ENCODE measurements at places on chromosomes 5 and 9.

DNA sequence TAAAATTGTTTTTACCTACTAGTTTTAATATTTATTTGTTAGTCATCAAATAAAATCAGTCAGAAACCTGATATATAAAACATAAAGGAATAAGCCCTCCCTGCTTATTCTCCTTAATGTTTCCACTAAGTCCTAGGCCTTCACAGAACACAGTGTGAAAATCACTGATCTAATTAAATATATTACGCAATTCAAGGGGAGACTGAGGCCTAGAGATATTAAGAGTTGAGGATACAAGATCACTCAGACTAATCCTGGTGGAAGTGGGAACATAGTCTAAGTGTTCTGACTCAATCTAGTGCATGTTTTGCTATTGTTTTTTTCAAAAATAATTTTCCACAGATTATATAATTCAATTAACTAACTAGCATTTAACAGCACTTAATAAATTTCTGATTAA, 401.1 kb downstream of the SLCO4C1 start:
- no peak for DNase-seq

DNA sequence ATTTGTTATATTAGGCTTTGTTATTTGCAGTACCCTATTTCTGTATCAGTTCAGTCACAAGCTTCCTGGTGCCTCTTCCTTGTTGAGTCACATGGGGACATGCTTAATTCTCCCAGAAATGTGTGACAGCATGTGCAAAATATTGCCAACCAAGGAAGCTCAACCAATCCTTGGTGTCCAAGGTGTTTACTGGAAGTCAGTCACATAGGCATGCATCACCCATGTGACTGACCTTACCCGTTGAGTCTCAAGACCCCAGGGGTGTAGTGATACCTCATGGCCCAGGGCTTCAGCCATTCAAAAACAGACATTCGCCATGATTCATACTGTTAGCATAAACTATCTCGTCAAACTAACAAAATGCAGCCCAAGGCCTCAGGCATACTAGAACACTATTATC, 9.3 kb upstream of the ANKDD1B start:
- no peak for DNase-seq

DNA sequence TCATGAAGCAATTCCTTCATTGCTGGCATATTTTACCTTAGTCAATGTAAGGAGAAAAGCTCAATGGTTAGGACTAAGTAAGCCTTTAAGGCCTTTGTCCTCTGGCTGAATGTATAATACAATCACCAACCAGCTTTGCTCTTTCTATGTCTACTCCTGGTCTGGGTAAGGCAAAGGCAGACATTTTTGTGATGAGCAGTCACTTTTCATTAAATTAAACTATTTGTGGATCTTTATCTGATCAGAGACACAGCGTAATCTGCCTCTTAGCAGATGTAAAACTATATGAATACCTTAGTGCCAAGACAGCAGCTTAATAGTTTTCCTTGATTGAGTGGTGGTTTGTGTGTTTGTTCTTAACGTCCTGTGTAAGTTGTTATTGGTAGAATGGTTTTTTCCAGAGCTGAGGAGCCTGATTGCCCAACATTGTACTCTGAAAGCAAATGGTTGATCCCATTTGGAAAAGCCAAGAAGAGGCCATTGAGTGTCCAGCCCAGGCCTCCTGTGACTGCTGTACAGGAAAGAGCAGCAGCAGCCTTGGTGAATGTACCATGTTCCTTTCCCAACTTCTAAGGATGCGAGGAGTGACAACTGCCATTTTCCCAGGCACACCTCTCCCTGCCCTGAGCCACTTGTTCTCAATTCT, 16.5 kb upstream of the CXXC5 start:
- no peak for DNase-seq

GRCh38 chr5:167578977-167579692, 712.3 kb upstream of the WWC1 start:
- no peak for DNase-seq

DNA sequence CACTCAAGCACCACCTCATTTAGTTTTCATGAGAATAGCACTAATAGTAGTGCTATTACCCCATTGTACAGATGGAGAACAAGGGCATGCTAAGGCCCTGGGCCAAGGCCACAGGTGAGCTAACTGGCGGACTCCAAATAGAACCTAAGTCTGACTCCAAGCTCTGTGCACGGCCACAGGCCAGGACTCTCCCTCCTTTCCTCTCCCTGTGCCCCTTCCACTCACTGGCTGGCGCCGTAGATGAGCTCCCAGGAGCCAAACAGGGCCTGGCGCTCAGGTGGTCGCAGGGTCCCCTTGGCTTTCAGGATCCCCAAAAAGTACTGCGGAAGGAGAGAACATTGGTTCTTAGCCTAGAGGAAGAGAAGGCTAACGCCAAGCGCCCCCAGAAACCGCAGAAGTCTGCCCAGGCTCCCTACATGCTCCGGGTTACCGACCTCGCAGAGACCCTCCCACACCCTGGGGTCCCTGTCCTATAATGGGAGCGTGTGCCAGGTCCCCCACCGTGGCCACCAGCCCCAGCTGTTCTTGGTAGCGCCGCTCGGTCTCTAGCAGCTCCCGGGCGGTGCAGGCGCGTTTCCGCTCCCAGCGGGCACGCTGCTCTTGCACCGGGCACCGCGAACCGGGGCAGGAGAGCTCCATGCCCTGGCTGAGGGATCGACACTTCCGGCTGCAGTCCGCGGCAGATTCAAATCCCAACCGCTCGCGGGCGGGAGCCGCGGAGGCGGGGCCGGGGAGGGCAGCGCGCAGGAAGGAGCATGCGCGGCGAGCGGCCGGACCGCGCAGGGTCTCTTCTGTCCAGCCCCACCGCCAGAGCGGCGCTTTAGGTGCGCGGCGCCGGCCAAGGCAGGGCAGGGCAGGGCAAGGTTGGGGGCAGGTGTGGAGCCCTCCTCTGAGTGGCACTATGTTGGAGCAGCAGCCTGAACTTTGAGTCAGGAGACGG, at the start of gene ARHGEF39:
TSS of gene ARHGEF39 (minus strand) at position 665 of the 940 bp plus-strand sequence. CDS start at position 639, 26 bp downstream.
- DNase-seq = no peak

DNA sequence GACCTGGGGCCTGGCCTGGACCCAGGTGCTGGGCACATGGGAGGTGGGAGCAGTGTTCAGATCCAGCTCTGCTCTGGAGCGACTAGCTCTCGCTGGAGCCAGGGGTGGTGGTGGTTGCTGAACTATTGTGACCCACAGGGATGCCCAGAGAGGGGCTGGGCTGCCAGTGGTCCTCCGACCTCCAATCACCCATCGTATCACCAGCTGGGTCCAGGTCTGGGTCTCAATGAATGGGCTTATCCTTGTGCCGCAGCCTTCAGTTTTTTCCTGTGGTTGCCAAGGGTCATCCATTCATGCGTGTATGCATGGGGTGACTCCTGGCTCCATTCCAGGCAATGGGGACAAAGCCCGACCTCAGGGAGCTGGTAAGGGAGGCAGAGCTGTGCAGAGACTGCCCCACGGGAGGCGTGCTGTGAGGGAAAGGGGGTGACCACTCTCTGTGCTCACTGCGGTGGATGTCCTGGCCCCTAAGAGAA, 68.6 kb upstream of the RNF130 start:
- DNase-seq = no peak

DNA sequence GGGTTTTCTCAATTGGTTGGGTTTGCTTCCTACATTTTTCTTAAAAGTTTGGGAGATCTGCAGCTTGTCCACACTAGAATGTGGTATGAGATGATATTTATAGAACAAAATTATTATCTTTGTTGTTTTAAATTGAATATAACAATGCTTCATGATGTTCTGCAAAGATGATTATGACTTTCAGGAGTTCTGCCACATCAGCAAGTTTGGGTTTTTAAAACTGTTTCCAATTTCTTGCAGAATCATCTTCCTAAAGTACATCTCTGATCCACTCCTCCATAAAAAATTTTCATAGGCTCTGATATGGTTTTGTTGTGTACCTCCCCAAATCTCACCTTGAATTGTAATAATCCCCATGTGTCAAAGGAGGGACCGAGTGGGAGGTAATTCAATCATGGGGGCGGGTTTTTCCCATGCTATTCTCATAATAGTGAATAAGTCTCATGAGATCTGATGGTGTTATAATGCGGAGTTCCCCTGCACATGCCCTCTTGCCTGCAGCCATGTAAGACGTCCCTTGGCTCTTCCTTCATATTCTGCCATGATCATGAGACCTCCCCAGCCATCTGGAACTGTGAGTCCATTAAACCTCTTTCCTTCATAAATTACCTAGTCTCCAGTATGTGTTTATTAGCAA, 119.1 kb upstream of the PTGER4 start:
- no peak for DNase-seq

DNA sequence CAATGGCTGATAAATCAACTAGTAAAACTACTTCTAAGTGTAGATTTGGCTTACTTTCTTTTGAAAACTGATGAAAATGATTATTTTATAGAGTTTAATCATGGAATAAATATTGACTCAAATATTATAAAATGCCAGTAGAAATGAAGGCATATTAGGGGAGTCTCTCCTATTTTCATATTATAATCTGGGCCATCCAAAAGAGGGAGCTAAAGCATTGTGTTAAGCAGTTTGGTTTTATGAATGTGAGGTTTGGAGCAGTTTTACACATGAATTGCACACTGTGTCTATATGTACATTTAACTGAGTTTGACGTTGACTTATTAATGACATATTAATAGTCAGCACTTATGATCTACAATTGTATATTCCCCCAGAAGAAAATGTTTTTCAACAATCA, 17.4 kb downstream of the CDH9 start:
- no peak for DNase-seq

- DNase-seq = no peak
Observed at GRCh38 chr5:132854301-132854700, 12.0 kb downstream of the GDF9 start.

DNA sequence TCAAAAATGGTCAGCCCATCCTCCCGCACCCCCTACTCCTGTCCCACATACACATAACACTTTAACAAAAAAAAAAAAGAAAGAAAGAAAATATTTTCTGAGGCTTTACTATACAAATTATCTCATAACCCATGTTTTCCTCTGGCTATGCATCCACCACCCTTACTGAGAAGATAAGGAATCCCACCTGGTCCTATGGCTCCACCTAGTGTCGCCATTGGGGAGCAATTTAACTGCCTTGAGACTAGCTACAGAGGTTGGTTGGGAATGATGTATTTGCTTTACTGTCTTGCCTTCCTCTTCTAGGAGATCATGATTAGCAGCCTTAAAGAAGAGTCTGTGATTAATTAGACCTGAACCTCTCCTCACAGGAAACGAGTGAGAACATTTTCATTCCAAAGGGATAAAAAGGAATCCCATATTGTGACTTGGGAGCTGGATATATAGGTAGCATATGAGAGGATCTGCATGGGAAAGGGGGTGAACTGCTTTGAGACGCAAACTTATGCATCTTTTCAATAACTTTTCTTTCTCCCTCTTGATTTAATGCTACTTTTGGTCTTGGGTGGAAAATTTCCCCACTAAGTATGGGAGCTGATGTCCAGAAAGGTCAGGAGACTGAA, 77.7 kb upstream of the SELENOP start:
- DNase-seq = no peak

DNA sequence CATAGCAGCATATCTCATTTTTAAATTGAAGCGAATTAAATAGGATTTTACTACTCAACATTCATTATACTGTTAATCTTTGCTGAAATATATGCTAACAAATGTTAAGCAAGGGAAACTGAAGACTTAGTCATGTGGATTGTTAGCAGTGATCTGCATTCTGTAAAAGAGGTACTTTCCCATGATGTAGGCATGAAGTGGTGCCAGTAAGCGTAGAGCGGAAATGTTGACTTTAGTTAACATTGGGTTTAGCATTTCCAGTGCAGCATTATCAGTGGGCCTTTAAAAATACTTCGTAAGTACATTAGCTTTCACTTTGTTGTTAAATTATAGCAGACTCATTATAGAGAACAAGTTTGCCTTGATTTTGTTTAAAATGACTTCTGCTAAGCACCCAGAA, 130.3 kb downstream of the CDC42SE2 start:
- DNase-seq = no peak

DNA sequence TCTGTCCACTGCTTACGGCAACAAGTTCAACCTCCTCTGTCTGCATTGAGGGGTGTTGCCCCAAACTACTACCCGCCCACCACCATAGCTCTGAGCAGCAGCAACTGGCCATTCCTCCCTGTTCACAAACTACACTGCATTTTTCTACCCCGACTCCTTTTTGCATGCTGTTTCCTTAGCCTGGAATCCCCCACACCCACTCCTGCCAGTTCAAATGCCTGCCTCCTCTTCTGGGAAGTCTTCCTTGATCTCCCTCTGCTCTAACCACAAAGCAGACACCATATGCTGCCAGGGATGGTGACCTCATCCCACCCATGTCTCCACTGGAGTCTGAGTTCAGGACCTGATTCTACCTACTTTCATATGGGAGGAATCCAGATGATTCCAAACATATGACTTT, 13.3 kb downstream of the ALDH1B1 start:
- DNase-seq = no peak

DNA sequence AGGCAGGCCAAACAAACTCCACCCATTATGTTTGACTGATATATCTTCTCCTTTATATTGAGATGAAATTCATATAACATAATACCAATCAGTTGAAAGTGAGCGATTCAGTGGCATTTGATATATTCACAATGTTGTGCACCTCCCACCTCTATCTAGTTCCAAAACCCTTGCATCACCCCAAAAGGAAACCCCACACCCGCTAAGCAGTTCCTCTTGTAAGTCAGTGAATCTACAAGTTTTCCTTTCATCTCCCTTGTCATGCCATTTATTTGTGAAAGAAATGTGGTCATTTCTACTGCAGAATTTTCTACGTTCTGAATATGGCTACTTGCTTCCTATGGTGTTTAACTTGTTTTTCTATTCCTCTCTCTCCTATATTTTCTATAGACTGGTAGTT, 99.4 kb upstream of the PTPN3 start:
- DNase-seq = no peak

- no peak for DNase-seq
Observed at GRCh38 chr5:101346906-101347305, 443.8 kb upstream of the ST8SIA4 start.

GRCh38 chr9:109269839-109270238, 51.0 kb downstream of the EPB41L4B start:
- DNase-seq = no peak

GRCh38 chr9:21558615-21559401, 76.7 kb upstream of the IFNE start:
- DNase-seq = no peak

DNA sequence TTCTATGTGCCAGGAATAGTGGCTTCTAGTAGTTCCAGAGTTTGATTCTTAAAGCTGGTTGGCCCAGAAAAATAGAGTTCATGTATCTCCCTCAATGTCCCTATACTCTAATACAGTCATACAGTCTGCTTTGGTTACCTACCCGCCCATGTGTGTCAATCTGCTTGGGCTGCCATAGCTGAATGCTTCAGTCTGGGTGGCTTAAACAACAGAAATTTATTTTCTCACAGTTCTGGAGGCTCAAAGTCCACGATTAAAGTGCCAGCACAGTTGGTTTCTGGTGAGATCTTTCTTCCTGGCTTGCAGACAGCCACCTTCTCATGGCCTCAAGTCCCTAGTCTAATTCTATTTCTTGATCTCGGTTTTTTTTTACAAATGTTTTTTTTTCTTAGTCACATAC, 1739.0 kb downstream of the MAT2B start:
- no peak for DNase-seq

- no peak for DNase-seq
Observed at GRCh38 chr5:138752341-138752950, 779 bp upstream of the CTNNA1 start.
